ENCODE measurements at places on chromosomes 16 and 17.
A peak's percentile ranks its signal among the peaks of the same experiment; 100 is the strongest.

DNA sequence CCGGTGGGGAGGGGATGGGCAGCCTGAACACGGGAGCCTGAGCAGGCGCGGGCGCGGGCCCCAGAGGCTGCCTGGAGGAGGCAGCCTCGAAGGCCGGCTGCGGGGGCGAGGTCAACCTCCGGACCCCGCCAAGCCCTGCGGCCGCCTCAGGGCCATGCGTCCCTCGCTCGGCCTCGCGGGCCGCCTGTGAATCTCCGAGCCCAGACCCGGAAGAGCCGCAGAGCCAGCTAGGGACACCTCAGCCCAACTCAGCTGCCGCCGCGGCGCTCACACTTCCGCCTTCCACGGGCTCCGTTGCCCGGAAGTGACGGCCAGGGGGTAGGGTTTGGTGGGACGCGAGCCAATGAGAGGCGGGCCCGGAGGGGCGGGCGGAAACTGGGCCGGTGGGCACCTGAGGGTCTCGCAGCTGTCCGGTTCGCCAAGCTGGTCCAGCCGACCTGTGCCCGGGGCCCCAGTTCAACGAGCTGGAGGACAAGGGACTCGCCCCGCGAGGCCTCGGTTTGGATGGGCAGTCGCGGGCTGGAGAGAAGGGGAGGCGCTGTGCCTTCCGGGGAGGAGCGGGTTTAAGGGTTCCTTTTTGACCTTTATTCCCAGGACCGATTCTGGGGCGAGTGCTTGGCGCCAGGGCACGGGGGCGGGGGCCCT is at the start of gene SLC38A10:
Gene SLC38A10, minus strand, starts transcription at position 277 of the 645 bp plus-strand sequence. CDS start 386 bp downstream, outside the sequence.
- DNase-seq = peak; percentile 81

- peak; percentile 16 for DNase-seq
Measured at GRCh38 chr17:54992797-54993639, 24.5 kb downstream of the STXBP4 start.

DNA sequence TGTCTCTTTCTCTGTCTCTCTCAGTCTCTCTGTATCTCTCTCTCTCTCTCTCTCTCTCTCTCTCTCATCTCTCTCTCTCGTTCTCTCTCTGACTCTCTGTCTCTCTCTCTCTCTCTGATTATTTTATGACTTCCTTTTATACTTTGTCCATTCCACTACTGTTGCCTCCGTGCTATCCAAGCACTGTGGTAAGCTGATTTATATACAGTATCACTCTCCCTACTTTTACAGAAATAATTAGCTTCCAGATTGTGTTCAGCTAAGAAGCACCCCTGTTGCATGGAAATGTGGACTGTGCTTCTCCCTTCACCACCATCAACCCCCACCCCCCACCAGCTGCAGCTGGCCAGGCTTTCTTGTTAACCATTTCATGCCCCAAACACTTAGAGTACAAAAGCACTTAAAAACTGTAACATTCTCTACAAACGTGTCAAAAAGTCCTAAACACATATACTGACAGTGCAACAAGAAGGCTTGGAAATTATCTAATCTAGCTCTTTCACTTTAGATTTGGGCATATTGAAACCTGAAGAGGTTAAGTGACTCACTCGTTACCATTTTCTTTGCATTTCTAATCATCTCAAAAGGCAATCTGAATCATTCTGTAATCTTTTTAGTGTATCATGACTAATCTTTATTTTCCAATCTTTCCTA is 11.6 kb upstream of the TMEM100 start:
- DNase-seq = no peak

- no peak for DNase-seq
Measured at GRCh38 chr16:55678161-55678821, 22.5 kb downstream of the SLC6A2 start.

DNA sequence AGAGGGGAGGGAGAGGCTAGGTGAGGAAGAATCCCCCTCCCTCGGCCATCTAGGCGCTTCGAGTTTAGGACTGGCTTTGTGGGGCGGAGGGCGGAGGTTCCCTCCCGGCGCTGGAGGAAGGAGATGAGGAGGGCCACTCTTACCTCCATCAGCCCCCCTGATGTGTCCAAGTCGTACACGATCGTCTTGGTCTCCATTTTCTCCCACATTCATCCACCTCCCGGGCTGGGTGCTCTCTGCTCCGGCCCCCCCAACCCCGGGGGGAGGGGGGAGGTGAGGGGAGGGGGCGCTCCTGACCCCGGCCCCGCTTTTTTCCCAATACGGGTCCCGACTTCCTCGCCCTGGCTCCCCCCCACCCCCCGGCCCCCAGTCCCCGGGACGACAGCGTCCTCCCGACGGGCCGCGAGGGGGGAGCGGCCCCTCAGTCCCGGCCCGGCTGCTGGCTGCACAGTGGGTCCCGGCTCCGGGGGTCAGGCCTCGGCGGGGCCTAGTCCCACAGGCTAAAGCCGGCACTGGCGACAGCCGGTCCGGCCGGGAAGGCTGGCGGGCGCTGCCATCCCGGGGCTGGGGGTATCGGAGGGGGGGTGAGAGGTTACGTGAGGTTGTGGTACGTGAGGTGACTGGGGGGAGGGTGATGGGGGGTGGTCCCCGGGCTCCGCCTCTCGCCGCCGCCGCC is 428 bp downstream of the PHF12 start:
- no peak for DNase-seq

DNA sequence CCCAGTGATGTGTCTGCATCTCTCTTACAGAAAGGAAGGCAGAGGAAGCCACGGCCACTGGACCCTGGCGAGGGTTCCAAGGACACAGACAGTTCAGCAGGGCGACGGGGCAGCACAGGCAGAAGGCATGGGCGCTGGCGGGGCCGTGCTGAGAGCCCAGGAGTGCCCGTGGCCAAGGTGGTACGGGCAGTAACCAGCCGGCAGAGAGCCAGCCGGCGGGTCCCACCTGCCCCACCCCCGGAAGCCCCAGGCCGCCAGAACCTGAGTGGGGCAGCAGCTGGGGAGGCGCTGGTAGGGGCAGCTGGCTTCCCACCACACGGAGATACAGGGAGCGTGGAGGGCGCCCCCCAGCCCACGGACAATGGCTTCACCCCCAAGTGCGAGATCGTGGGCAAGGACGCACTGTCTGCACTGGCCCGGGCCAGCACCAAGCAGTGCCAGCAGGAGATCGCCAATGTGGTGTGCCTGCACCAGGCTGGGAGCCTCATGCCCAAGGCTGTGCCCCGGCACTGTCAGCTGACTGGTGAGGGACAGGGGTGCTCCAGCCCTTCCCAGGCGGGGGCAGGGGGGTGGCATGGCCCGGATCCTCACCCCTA is 7.8 kb downstream of the XYLT2 start:
- DNase-seq = no peak

- no peak for DNase-seq
Measured at GRCh38 chr17:77491921-77492445, 351.2 kb downstream of the SEC14L1 start.

DNA sequence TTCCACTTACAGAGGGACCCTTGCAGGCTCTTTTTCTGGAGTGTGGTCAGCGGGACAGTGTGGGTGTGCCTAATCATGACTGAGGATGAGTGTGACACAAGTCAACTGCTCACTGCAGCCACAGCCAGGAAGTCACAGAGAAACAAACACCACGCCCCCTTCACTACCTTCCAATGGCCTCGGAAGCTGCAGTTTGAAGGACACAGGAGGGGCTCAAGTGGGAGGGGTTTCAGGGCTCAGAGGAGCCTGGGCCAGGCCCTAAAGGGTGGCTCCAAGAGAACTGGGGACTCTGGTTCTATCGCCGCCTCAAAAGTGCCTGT is 116.2 kb upstream of the SDK2 start:
- DNase-seq = no peak

DNA sequence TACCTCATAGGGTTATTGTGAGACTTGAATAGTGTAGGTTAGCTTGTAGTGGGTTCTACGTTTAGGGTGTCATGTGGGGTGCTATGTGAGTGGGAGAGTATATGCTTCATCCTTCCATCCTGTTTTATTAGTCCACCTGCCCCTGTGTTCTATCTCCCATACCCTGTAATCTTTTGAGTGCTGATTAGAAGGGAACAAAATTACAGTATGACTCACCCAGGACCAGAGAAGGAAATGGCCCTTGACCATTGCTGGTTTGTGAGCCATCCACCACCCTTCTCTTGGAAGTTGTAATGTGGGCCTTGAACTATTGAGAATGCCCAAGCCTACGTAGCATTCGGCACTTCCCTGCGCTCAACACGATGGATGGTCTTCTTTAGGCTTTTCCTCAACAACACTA is 17.1 kb downstream of the SAP30BP start:
- DNase-seq = no peak

DNA sequence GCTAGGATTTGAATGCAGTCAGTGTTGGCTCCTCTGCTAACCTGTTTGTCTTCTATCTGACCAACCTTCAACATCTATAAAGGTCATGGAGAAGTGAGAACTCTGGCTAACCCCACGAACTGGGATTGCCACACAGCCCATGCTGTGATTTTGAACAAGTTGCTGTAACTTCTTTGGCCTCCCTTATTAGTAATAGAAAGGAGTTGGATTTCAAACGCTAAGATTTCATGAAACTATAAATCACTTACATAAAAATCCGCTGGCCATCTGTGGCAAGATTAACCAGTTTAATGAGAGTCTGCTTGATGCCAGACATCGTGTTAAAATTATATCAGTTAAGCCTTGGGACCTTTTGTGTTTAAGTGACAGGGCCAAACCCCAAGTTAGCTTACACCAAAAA is 53.4 kb downstream of the HSD17B2 start:
- no peak for DNase-seq

- DNase-seq = no peak
Measured at GRCh38 chr16:77297996-77298395, 98.8 kb downstream of the SYCE1L start.

DNA sequence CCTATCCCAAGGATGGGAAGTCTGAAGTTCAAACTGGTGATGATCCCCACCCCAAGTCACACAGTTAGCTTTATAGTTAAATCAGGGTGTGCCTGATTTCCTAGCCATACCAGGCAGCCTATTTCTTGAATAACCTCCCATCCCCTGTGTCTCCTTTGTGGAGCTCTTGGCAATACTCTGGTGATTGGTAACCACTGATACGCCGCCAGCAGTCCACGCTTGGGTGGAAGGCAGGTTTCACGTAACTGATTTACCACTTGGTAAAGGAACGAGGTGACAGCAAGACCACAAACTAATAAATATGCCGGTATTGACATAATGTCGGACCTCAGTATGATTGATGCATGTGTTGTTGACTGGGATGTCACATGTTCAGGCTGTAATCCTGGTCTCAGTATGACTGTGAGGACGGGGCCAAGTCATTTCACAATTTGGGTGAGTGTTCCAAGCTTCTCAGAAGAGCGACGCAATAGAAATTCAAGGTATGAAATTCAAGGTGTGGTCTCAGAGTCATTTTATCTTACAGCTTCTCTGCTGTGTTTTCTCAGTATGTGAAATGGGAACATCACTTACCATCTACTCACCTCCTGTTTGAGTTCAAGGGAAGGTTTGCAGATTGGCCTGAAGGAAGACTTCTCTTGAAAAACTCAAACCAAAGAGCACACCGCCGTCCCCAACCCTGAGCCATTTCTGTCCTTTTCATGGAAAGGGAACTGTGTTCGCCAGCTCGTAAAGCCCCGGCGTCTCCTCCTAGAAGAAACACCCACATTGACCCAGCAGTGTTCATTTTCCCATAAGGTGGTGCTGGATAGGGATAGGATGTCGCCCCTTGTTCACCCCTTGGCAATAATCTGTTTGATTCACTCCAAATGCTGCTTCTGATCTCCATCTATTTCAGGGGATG is 678.9 kb downstream of the WWOX start:
- no peak for DNase-seq

- DNase-seq = no peak
Measured at GRCh38 chr17:41666237-41666641, 22.4 kb upstream of the EIF1 start.

DNA sequence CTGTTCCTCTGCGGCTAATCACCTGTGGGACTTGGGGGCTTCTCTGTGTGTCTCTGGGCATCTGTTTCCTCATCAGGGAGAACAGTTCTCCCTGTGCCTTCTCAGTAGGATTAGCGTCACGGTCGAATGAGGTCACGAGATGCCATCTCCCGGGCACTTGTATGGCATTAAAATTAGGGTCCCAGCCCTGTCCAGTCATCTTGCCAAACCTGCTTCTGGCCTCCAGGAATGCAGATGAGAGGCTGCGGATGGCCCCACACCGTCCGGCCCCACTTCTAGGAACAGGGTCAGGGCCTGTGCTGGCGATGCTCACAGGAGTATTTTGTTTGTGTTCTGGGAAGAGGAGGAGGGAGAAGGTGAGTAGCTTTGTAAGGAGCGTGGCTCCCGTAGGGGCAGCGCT is 58.5 kb downstream of the OR1D5 start:
- DNase-seq = no peak

- DNase-seq = no peak
Measured at GRCh38 chr17:45251931-45252330, 10.0 kb downstream of the SPATA32 start.

GRCh38 chr17:61239327-61239726 is 160.3 kb upstream of the TBX2 start:
- DNase-seq = no peak

DNA sequence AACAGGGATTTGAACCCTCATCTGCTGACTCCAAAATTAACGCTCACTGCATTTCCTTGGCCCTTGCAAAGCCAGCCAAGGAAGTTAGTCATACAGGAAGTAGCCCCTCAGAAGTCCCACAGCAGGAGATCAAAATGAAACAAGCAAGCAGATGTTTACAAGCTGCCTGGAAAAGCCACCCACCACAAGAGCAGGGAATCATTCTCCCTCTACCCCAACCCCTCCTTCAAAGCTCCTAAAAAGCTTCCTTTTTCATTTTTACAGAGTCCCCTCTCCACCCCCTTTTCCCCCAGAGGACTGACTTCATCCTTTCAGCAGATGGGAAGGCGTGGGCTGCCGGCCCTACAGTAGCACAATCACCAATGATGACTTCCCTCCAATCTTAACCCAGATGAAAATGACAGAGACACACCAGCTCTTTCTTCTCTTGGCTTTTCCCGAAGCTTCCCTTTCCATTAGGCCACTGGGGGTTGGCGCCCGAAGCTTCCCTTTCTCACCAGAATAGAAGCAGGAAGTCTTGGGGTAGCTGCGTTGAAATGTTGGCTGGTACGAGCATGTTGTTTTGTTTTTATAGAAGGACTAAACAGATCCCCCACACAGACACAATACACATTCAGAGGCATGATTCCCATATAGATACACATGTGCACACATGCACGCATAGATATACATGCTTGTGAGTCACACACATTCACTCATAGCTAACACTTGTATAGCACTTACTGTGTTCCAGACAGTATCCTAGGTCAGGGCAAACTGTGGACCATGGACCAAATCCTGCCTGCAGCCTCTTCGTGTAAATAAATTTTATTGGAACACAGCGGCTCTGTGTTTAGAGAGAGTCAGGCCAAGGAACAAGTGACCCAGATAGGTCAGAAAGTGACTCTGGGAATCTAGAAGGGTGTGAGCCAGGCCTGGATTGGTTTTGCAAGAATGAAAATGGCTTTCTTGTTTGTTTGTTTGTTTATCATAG is 17.4 kb downstream of the ITPRIPL2 start:
- no peak for DNase-seq
